ENCODE measurements at places on chromosomes 5 and 9. TPM values are rescaled to one million over a fixed set of nuclear protein-coding genes. Genes with fewer than 3 reads are reported as not detected.

Gene PCDHB9
- total RNA-seq: 0.04 TPM

Gene C5orf58
- total RNA-seq: not detected

Gene RNF224
- total RNA-seq: 0.07 TPM

Gene PTPN3
- 1.1 TPM for total RNA-seq

Gene SLC6A19
- not detected for total RNA-seq

Gene AGXT2
- not detected for total RNA-seq

Measured in pulmonary artery endothelial cell (primary cell).